ENCODE measurements at places on chromosomes 16 and 17.

GRCh38 chr17:48294806-48295361, 135.1 kb downstream of the SKAP1 start:
- no peak for DNase-seq

- DNase-seq = no peak
These were observed 5.2 kb upstream of the CDC42EP4 start for GRCh38 chr17:73316919-73317505.

DNA sequence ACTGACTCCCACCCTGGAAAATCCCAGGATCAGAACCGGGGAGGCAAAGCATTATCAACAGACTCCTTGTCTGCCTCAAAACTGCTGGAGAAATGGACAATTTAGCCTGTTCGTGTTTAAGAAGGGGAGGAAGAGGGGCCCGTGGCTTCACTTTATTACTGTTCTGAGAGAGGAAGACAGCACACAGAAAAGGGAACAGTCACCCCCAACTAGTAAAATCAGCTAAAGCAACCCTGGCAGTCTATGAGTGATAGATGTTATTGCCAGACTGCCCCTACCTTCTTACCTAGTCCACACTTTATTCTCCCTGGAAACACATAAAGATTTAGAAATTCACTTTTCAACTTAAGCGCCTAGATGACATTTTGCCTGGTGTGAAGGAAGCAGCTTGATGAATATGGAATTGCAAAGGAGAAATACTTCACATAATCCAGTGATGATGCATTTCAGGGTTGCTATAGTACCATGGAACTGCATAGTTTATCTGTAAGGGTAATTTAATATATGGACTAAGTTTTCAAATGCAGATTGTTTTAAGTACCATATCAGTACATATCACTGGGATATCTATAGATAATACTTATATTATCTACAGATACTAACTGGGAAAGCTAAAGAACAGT, 36.9 kb upstream of the TRAP1 start:
- DNase-seq = no peak

GRCh38 chr17:7864995-7865650, 7.3 kb downstream of the CYB5D1 start:
- DNase-seq = no peak

Measured in tongue (tissue), 3 donors.